ENCODE measurements at places on chromosomes 2 and 18.

DNA sequence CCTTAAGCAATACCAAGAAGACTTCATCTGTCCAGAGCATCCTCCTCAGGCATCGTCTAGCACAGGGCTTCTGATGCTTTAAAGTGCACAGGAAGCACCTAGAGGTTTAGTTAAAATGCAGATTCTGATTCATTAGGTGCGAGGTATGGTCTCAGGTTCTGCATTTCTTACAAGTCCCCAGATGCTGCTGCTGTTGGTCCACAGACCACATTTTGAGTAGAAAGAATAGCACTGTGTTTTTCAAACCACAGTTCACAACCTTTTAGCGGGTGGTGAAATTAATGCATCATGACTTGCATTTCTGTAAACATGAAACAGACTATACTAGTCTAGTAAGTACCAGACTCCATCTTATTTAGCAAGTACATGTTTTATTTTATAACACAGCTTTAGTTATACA is 134.6 kb downstream of the TMEFF2 start:
- no peak for DNase-seq

DNA sequence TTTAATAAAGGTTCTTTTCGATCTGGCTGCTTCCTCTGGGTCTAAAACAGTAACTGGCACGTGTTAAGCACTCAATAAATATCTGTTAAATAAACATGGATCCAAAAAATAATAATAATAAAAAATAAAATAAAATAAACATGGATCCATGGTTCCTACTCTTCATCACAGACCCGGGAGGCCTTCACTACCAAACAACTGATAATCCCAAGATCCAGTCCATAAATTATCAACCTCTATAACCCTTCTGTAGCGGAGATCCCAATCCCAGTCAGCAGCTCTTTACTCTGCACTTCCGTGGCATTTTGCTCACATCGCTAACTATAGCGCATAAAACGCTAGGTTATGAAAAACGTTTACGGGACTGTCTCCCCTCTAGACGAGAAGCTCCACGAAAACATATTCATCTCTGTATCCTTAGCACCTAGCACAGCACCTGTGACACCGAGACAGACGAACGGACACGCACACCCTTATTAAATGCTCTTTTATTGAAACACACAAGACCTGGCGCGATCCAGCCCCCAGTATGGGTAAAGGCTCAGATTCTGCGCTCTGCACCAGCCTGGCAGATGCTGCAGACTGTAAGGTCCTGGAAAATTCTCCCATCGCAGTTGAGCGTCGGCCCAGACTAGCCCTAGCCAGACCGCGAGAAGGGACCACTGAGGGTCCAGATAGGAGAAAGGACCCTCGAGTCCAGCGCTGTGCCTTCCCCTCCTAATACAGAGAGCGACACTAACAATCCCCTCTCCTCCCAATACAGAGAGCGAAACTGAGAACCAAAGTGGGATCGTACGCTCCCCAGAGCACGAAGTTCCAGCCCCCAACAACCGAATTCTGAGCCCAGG is 770 bp downstream of the NBAS start:
- no peak for DNase-seq

GRCh38 chr18:63232826-63233225 is 86.7 kb downstream of the BCL2 start:
- DNase-seq, result no peak

DNA sequence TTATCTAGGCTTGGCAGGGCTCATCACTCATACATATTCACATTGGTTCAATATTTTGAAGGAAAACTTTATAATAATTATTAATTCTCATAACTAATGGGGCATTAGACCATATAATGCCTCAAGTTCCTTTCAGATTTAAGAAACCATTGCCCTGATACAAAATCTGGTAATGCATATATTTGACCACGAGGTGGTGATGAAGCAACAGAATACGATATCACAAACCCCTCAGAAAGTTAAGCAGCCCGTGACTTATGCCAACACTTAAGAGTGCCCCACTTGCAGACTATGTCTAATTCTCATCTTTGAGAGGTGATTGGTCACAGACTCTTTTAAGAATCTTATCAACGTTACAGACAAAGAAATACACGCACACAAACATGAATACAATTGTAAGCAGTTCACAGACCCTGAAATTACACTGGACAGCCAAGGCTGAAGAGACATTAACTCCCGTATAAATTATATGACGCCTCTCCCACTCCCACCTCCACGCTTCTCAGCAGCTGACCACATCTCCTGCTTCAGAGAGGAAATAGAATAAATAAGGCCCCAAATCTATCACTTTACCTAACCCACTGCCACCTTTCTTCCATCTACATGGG is 20.7 kb upstream of the DNAH6 start:
- no peak for DNase-seq

- DNase-seq, result no peak
Measured at GRCh38 chr18:59783138-59783537, 85.9 kb upstream of the CCBE1 start.

- DNase-seq, result no peak
Measured at GRCh38 chr18:79503406-79503805, 107.7 kb downstream of the NFATC1 start.

GRCh38 chr2:28338046-28338817 is 54.4 kb upstream of the FOSL2 start:
- DNase-seq, result no peak

DNA sequence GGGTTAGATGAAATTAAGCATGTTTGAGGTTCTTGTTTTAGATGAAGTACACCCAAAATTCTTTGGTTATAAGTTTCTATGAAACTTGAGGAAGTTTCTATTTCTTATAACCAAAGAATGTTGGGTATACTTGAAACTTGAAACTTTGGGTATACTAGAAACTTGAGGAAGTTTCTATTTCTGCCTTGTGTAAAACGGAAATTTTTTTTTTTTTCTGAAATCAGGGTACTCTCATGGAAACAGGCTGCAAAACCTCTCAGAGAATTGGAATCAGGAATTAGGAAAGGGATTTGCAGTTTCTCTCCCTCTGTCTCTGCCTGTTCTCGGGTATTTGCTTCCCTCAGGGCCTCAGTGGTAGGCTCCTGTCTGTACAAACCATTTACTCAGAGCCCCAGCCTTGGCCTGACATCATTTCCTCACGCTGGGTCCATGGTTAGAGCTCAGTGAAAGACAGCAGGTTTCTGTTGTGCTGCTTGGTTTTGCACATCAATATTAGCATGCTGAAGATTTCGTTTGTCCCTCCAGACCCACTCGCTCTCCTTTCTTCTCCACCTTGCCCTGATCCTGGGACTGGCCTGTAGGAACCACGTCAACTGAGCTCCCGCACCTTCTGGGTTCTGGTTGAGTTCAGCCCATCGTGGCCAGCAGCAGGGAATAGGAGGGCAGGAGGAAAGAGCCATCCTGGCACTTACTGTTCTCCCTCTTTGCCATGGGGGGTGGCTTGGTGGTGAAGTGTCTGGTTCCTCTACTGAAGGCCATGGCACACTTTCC is 106.4 kb downstream of the POLR1A start:
- DNase-seq, result no peak

- no peak for DNase-seq
Measured at GRCh38 chr2:12857891-12858290, 141.2 kb downstream of the TRIB2 start.

- DNase-seq, result no peak
Measured at GRCh38 chr2:60158262-60158661, 395.2 kb downstream of the BCL11A start.

- no peak for DNase-seq
Measured at GRCh38 chr2:233005096-233005495, 8.0 kb downstream of the NGEF start.

GRCh38 chr2:197088694-197089093 is 162.2 kb upstream of the PGAP1 start:
- DNase-seq, result no peak

- DNase-seq, result no peak
Measured at GRCh38 chr2:2870106-2870505, 507.5 kb downstream of the EIPR1 start.

DNA sequence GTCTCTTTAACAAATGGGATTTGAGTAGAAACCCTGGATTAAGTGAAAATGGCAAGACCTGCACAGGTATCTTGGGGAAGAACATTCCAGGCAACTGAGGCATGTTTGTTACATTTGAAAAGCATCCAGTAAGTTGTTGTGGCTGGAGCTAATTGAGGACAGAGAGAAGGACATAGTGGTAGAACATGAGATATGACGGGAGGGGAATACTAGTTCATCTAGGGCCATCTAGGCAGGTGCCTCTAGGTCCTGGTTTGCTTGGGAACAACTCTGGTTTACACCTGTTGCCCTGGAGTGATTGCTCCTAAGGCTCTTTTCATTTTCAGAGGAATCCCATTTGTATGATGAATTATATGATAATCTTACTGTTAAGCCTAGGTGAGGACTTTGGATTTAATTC is 19.7 kb upstream of the CCDC141 start:
- DNase-seq, result no peak

- no peak for DNase-seq
Measured at GRCh38 chr2:128172191-128172590, 81.2 kb downstream of the UGGT1 start.

- DNase-seq, result no peak
Measured at GRCh38 chr18:55296778-55297177, 291.2 kb downstream of the TCF4 start.

DNA sequence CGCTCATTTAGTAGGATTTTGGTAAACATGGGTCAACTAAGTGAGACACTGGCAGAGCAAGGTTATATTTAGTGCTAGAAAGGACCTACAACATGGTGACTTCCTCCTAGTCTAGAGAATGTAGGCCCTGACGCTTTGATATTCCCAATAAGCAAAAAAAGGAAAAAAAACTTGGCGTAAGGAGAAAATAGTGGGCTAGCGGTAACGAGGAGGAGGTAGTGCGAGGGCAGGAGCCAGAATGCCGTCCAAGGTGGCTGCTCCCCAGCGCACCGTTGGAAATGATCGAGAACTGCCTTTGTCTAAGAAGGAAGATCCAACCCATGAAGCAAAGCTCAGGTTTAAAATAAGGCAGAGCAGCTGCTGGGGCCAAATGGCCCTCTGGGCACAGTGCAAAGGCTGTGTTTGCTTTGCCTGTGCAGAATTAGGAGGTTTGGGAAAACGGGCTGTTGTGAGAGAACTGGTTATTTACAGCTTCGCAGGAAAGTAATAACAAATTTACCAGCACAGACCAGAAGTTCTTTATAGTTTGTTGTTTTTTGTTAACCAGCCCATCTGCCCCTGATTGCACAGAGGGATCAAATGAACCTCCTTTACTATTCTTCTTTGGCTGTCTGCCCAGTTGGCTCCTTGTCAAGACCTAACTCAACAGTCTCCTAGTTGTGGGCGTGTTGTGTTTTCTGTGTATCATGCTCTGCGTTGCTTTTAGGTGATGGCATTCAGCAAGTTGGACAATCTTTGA is 86.6 kb downstream of the ITGB1BP1 start:
- peak; percentile 89 for DNase-seq

DNA sequence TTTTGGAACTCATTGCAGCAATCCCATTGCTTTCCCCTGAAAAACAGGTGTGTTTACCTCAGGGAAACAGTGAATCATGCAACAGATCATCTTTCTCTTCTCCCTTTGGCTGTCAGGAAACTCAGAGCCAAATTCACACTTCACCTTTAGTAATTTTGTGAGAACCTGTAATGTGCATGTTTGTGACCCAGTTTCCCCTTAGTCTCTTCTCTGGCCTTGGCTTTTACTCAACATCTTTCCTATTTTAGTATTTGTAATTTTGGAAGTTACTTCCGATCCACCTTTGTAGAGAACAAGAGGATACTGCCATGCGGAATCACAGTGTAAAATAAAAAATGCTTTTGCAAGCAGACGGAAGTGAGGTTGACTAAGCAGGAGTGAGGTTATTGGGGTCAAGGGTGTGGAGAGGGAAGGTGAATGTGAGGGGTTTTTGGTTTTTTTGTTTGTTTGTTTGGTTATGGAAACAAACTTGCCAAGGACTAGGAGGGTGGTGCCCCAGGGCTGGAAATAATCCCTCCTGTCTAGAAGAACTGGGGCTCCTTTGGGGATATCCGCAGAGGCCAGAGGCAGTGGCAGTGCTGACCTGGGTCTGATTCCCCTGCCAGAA is 14.0 kb downstream of the ASPRV1 start:
- DNase-seq, result no peak

GRCh38 chr18:30713299-30713698 is 329.2 kb downstream of the DSC3 start:
- DNase-seq, result no peak

GRCh38 chr18:74147491-74147778 is 199 bp downstream of the FBXO15 start:
- DNase-seq, result no peak

DNA sequence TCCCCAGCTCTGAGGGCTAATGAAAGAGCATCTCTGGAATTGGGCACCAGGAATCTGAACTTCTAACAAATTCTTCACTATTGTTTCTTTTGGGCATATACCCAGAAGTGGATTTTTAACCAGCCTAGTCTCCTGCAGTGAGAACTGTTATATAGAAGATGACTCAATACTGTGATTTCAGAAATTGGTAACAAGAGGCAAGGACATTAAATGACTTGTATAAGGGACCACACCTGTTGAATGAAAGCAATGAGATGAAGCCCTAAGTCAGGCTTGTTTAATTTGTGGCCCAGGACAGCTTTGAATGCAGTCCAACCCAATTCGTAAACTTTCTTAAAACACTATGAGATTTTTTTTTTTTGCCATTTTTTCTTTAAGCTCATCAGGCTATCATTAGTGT is 57.9 kb downstream of the EPC2 start:
- DNase-seq, result no peak

- DNase-seq, result no peak
Measured at GRCh38 chr18:8559612-8560186, 49.5 kb upstream of the RAB12 start.

- no peak for DNase-seq
Measured at GRCh38 chr2:24969784-24970183, 2.0 kb downstream of the DNAJC27 start.

GRCh38 chr2:191299010-191299409 is 53.8 kb downstream of the MYO1B start:
- no peak for DNase-seq

DNA sequence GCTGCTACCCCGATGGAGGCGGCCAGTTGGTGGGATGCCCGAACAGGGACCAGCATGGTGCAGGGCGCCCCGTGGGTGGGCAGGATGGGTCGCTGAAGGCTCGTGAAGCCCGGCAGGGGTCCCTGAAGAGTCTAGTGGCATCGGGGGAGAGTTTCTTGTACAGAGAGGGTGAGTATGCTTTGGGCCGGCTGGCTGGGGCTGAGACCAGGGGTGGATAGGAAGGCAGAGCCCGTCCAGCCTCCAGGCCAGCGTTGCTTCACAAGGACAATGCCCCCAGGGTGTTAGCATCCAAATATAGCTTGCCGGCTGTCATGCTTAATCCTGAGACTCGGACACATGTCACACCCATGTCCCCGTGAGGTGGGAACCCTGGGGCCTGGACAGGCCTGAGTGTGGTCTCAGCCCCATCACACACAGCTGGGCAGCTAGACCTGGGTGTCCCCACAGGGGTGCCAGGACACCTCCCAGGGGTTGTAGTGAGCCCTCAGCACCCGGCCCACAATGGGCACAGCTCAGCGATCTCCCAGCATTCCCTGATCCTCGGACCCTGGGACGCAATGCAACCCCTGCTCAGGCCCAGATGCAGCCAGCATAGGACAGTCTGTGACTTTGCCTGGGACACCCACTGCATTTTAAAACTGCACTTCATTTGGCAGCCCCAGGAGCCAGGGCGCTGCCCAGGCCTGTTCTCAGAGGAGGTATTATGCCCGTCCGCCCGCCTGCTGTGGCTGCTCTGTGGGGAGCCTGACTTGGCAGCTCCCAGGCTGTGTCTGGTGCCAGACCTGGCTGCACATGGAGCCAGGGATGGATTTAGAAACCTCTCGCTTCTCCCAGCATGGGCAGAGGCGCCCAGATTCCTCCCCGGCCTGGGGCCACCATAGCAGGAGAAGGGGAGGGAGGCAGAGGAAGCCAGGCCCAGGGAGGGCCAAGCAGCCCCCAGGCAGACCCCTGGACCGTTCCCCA is 36.4 kb downstream of the RAMP1 start:
- DNase-seq, result no peak

Measured in NCI-H1417 treated with DMSO at 0.1 percent for 48 hours (cell line).